ENCODE measurements at places on chromosomes 3 and 15.

- DNase-seq = no peak
Measured at GRCh38 chr15:90264671-90265070, 801 bp upstream of the NGRN start.

DNA sequence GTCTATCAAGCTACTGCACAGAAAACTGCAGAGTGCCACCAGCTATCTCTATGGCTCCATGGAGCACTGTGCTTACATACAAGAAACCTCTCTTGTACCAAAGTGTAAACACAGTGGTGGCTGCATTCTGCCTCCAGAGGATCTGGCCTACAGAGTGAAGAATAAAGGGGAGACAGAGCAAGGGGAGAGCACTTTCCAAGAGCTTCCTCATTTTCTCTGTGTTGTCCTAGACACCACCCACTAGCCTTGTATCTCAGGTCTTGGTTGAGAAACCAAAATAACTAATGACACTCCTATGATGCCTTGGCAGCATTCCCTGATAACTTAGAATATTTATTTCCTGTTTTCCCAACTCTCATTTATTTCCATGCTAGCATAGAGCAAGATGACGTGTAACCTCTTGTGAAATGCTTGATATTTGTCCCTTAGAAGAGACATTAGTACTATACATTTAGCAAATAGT is 56.9 kb upstream of the PHLDB2 start:
- DNase-seq = no peak

DNA sequence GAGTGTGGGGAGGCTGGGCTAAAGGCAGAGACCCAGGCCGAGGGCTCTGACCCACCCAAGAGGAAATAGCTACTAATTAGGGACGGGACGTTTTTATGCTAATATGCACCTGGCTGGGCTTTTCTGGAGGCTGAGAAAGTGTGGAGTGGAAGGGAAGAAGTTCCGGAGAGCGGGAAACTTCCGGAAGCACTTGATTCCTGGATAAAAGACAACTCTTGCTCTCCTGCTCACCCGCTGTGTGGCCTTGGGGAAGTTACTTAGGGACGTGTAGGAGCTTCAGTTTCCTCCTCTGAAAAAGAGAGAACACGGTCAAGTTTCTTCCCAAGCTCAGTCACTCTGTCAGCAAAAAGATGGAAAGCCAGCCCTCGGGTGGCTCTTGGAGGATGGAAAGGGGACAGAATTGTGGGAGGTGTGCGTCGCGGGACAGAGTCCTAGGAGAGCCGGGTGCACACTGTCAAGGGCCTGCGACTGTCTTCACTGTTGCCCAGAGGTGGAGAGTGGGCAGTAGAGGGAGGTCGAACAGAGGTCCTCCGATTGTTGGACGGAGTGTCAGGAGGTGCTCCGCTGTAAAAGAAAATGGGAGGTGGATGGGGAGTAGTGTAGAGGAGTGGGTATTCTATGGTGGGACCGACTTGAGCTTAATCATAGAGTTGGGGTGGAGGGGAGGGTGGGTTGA is 43.2 kb downstream of the EPHB3 start:
- DNase-seq = no peak

DNA sequence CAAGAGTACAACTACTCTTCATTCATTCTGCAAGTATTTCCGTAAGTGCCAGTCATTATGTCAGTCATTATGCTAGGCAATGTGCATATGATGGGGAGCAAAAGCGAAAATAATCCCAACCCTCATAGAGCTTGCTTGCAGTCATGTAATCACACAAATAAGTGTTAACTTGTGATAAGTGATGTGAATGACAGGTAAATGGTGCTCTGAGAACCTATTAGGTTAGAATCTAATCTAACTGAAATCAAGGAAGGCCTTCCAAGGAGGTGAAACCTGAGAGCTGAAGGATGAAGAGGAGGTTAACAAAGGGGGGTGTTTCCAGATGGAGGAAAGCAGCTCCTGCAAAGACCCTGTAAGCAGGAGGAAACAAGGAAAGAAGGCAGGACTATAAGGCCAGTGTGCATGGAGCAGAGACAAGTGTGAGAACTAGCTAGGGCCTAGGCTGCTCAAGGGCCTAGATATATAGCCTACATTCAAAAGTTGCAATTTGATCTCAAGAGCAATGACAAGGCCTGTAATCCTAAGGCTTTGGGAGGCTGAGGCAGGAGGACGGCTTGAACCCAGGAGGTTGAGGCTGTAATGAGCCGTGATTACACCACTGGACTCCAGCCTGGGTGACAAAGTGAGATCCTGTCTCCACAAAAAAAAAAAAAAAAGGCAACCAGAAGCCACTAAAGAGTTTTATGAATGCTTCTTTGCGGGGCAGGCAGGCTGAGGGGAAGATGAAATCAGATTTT is 5.3 kb downstream of the PTPN9 start:
- no peak for DNase-seq

- DNase-seq = no peak
Measured at GRCh38 chr3:15453991-15454625, 26.7 kb downstream of the EAF1 start.

DNA sequence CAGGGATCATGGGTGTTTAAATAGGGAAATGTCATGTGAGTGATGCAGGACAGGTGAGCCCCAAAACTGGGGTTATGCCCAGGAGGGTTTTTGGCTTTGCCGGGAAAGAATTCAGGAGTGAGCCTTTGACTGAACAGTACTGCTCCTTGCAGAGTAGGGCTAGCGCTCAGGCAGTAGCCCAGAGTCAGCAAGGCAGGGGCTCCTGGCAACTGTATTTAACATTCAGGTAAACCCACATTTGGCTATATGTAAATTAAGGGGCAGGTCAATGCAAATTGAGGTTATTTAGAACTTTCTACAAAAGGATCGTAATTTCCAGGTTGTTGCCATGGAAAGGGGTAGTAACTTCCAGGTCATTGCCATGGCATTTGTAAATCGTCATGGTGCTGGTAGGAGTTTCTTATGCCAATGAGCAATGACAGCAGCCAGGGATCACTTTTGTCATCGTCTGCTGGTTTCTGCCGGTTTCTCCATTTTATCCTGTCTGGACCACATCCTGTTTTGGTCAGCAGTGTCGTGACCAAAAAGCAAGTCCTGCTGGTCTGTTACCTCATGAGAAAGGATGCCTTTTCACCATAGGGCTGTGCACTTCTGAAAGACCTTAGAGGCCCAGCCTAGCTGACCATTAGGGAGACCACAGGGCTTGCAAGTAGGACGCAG is 24.3 kb downstream of the MTHFS start:
- no peak for DNase-seq

- DNase-seq = no peak
Measured at GRCh38 chr3:60079076-60079475, 1029.3 kb upstream of the CFAP20DC start.

GRCh38 chr3:175002732-175003143 is 143.6 kb downstream of the NAALADL2 start:
- no peak for DNase-seq

DNA sequence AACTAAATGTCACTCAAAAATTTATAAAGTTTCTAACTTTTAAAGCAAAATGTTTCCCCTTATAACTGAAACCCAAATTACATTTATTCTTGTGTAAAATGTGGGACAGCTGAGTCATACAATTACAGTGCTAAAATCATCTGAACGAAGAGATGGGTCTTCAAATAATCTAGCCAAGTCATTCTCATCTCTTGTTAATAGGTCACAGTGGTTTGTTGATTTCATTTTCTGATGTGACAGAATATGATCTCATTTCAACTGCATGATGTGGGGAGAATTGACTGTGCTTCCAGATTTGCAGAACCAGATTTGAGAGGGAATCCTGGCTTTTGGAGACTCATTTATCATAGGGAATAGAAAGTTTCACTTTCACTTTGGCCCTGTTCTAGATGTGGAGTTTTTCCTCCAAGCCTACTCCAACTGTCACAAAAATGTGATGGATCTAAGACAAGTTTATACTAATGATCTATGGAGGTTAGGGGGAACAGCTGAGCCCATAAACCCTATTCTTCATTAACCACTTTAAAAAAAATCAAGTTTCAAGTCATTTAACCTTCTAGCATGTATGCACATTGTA is 685.0 kb downstream of the PDCD6IP start:
- DNase-seq = no peak

GRCh38 chr3:32041316-32041715 is 59.8 kb downstream of the ZNF860 start:
- DNase-seq = no peak

DNA sequence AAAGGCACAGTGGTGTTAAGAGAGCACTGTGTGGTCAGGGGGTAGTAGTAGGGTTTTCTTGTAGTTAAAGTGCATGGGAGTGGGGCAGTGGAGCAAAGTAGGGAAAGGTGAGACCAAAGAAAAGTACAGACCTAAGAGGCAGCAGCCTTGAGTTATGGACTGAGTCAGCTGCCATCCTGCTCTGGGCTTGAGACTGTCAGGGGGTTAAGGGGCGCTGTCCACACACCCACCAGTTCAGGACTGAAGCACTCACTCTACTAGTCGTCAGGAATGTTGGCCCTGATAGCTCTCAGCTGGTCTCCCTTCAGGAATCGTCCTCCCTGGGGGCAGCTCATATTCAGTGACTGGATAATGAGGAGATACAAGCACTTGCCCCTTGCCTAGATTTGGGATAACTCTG is 7.9 kb downstream of the CCR4 start:
- no peak for DNase-seq

DNA sequence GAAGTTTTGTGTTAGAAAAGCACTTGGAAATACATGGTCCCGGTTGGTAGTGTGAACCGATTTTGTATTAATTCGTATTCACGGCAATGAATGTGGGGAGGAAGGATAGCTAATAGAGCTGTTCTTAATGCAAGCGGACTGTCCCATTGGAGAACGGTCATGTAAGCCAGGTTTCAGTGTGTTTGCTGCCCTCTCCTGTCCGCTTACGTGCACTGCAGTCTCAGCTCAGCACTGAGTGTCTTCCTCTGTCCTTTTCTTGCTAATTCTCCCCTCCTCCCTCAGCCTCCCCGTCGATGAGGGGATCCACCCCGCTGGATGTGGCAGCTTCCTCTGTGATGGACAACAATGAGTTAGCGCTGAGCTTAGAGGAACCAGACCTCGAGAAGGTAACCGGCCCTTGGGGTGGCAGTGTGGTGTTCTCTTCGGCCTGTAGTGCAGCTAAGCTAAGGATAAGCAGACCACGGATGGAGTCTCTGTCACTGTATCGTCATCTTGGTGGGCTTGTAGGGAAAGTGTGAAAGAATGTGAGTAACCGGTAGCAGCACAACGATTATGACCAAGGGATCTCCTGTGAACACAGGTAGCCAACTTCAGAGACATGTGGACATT is 267.5 kb upstream of the CHRM5 start:
- no peak for DNase-seq

DNA sequence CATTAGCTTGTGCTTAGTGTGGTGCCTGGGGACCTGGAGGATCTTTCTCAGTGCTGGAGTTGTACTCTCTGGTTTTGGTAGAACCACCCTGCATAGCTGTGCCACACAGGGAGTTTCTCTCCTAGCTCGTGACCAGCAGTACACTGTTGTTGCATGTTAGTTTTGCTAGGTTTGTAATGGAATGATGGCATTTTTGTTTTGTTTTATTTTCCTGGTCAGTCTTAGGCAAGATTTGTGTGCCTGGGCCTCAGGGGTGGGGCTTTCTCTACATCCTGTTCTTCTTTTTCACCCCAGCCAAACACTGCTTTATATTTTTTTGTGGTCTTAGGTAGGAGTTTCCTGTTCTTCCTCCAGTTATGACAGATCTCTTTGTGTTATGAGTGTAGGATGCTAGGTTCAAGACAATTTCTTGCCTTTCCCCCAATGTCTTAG is 534.5 kb upstream of the KCNMB2 start:
- DNase-seq = peak; percentile 69

DNA sequence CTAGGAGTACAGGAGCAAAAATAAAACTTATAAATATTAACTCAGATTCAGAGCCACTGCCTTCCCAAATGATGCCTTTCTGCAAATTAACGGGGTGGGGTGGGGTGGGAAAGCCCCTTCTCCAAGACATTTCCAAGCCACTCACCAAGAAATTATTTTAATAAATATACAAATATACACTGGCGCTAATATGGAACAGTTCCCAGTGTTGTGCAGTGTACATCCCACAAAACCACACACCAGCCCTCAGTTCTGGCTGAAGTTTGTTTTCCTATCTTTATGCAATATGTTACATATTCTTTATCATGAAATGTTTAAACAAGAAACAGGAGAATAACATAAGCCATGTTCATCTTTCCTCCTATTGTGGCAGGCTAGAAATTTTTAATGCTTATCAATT is 53.0 kb upstream of the GYG1 start:
- no peak for DNase-seq

GRCh38 chr15:36601952-36602351 is 22.5 kb downstream of the CDIN1 start:
- no peak for DNase-seq

- no peak for DNase-seq
Measured at GRCh38 chr15:87741350-87741749, 515.2 kb downstream of the NTRK3 start.

DNA sequence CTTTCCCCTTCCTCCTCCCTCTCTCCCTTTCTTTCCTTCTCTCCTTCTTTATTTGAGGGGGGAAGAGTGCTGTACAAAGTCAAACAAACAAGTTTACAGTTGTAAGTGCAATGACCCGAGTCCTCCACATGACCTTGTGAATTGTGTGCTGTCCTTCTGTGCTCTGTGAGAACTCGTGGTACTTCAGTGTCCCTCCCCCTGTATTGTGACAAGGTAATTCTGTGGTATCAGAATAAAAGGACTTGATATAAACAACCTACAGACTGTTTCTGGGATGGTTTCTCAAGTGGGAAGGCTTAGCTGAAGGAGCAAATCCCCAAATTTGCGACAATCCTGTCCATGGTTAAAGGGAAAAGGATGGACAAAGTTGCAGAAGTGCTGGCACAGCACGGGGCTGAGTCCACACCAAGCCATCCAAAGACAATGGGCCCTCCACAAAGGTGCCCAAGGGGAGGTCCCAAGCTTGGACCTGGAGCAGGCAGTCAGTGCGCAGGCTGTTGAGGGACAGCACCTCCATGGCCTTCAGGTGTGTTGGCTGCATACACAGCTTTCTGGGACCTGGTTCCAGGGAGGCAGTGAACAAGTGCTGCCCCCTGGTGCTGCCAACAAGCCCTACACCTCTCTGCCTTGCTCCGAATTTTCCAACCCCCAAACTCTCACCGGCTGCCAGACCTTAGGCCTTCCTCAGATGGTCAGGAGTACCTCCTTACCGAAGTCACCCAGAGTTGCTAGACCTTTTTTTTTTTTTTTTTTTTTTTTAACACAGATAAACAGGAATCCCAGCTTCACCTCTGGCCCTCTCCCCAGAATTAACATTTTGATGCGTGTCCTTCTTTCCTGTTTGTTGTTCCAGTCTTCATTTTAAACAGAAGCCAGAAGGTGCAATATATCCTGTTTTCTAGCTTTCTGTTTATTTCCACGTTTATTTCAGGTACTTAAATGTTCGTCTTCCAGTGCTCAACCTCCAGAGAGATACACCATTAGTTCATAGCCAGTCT is 2.6 kb upstream of the APEH start:
- no peak for DNase-seq

DNA sequence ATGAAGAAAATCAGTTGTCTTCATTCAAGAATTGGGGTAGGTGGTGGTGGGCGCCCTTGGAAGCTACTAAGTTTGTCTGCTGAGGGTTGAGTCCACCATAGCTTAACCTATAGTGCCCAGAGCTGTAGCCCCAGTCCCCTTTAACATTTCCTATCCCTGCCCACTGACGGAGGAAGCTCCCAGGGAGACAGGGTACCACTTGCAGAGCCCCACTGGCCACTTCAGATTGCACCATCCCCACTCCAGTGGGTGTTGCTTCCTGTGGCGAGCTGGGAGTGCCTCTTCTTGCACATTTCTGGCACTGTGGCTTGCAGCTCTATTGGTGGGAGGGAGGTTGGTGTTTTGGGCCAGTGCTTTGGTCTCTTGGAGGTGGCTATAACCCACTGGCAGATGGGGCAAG is 2.7 kb downstream of the PXYLP1 start:
- no peak for DNase-seq

GRCh38 chr3:141147657-141148056 is 84.0 kb upstream of the PXYLP1 start:
- no peak for DNase-seq

GRCh38 chr15:58404722-58405121 is 27.1 kb upstream of the LIPC start:
- DNase-seq = no peak
